Psoas muscle (tissue), 8 donors: ENCODE measurements at places on chromosomes 5 and 9.

DNA sequence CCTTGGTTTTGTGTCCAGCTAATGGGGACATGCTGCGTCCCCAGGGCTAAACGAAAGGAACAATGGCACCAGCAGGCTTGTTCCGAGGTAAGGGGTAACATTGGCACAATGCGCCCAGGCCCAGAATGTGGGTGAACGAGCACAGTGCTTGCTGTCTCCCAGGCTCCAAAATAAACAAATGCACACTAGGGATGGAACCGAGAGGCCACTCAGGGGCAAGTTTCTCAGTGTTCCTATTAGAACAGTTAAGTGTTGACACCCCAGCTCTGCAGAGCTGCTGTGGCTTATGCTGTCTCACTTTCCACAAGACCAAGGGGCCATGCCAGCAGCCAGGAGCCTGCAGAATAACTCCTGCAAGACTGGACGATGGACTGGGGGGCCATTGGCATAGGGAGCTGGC lies 492.4 kb downstream of the GADD45G start:
- DNase-seq = no peak

DNA sequence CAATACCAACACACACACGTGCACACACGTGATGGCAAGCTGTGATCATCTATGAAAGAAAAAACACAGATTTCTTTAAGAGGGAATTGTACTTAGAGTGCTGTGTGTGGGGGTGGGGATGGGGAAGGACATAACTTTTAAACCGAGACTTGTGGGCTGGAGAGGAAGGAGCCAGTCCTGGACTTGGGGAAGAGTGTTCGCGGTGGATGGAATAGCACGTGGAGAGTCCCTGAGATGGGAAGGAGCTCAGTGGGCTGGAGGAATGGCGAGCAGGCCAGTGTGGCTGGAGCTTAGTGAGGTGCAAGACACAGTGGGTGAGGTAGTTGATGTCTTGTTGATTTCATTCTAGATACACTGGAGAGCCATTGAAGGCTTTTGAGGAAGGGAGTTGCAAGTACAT lies 78.5 kb downstream of the RGS3 start:
- DNase-seq = no peak

DNA sequence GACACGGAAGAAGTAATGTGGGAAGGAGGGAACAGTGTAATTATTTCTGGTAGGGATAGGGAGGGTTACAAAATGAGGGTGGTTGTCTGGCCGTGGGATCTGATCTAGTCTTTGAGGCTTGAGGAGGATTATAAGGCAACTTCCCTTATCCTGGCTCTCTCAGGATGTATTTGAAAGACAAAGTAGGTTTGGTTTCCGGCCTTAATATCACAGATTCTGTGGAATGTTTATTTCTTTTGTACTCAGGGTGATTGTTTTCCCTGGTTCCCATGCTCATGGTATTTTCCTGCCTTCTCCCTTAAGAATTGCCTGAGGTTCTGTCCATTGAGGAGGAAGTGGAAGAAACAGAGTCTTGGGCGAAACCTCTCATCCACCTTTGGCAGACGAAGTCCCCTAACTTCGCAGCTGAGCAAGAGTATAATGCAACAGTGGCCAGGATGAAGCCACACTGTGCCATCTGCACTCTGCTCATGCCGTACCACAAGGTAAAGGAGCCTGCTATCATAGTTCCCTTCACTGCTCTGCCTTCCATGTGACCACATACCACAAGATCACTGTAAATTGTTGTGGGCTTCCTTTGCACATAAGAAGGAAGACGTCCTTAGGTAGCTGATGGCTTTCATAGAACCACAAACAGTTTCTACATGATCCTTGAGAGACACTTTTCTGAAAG lies 253.8 kb downstream of the KDM4C start:
- no peak for DNase-seq

DNA sequence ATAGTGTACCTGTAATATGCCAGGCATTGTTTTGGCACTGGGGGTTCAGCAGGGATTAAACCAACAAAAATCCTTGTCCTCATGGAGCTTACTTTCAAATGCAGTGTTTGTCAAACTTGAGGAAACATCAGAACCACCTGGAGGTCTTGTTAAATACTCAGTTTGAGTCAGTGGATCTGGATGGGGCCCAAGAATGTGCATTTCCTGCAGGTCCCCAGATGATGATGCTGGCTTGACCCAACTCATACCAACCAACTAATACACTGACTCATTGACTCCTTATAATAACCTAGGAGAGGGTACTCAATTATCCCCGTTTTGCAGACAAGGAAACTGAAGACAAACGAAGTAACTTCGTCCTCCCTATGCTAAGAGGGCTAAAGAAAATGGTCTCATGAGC lies 11.3 kb downstream of the WWC1 start:
- no peak for DNase-seq

DNA sequence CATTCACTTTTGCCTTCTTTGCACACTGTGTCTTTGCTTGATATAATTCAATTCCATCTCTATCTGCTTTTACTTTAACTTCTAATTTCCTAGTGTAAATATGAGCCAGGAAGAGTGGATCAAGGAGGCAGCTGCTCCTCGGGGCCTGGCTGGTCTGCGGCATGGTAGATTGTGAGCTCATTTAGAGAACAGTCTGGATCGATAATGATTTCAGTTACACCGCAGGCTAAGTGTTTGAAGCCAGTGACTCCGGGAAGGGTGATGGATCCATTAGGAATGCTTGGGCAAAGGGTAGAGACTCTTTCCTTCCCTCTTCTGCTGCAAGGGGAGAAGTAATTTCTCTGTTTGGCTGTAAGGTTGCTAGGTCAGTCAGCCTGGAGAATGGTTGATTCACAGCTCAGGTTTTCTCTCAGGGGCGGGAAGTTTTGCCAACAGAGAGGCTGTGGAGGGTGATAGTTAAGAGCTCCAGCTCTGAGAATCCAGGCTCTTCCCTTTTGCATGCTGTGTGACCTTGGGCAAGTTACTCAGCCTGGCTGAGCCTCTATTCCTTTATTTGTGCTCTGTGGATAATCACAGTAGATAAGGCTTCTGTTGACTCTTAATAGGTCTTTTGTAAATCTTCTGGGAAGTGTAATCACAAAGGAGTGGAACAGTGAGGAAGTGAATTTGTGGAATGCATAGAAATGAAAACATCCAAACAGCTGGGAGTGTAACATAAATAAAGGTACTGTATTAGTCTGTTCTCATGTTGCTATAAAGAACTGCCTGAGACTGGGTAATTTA lies 99.1 kb downstream of the PTTG1 start:
- DNase-seq = no peak

DNA sequence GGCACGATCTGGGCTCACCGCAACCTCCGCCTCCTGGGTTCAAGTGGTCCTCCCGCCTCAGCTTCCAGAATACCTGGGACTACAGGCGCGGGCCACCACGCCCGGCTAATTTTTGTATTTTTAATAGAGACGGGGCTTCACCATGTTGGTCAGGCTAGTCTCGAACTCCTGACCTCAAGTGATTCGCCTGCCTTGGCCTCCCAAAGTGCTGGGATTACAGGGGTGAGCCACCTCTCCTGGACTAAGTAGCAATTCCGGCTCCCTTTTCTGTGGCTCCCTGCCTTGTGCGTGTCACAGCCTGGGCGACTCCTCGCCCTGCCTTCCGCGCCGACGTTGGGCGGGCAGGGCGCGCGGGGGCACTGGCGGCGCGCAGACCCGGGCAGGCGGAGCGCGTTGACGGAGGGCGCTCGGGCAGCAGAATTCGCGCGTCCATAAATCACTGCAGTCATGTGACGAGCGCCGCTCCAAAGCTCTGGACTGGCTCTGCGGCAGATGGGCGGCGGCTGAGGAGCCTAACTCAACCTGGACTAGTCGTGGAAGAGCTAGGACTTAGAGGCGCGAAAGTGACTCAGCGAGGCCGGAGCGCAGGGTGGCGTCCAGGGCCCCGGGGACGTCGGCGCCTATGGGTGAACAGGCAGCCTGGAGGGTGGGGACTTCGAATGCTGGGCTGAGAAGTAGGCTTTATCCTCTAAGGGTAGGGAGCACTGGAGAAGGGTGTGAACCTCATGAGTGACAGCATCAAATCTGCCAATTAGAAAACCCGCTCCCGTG lies 1.4 kb upstream of the CIZ1 start:
- DNase-seq = peak; percentile 95

DNA sequence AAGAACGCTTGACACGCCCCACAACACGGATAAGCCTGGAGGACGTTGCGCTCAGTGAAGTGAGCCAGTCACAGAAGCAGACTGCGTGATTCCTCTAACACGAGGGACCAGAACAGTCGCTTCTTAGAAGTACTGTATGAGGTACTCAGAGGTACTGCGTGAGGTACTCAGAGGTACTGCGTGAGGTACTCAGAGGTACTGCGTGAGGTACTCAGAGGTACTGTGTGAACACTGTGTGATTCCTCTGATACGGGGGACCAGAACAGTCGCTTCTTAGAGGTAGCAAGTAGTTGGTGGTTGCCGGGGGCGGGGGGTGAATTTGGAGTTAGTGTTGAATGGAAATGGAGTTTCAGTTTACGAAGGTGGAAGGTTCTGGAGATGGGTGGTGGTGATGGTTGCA lies 5.8 kb downstream of the NDUFS6 start:
- no peak for DNase-seq

GRCh38 chr9:37511016-37512010 lies 25.6 kb downstream of the POLR1E start:
- no peak for DNase-seq

DNA sequence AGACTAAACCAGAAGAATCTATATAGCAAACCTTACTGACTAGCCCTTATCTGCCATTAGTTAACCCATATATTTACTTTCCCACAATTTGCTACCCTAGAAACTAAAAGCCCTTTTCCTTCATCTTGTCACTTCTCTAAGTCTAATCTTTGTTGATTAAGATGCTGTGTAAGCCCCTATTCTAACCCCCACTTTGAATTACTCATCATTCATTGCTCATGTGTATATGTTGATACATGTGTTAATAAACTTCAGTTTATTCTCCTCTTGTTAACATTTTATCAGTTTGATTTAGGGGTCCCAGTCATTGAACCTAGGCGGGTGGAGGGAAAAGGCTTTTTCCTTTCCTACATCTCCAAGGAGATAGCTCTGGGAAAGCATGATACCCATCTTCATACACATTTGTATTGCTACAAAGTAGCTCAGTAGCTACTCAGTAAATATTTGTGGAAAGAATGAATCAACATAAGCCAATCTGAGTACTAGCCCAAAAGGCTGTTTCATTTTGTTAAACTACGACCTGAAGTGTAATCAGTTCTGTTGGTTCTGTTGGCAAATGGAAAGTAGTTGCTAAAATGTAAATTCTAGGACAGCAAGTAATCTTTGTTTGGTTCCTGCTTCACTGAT lies 35.1 kb upstream of the NDFIP1 start:
- no peak for DNase-seq

GRCh38 chr5:162227075-162227474 lies 159.5 kb downstream of the GABRG2 start:
- DNase-seq = no peak

- DNase-seq = no peak
Measured at GRCh38 chr9:83239747-83240146, 176.8 kb upstream of the RASEF start.

- no peak for DNase-seq
Measured at GRCh38 chr9:121958530-121958929, 134.6 kb downstream of the TTLL11 start.

GRCh38 chr9:106752581-106752980 lies 110.4 kb upstream of the ZNF462 start:
- DNase-seq = no peak

GRCh38 chr9:110742741-110743371 lies 74.3 kb downstream of the MUSK start:
- no peak for DNase-seq

GRCh38 chr5:72468024-72468423 lies 39.2 kb downstream of the ZNF366 start:
- DNase-seq = no peak

DNA sequence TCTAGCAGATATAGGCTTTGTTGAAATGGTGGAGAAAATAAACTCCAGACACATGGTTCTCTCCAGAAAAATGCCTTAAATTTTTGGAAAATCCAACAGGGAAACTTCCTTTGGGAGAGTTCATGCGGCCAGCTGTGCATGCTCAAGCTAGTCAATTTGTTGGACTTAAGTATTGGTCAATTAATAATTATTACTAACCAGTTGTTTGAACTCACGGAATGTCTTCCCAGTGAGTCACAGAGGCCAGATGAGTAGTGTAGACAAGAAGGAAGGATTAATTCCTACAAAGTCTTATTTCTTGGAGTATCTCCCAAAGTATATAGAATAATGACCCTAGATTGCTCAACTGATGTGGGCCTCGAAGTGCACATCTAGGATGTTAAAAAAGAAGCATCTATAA lies 103.6 kb downstream of the MACIR start:
- no peak for DNase-seq

DNA sequence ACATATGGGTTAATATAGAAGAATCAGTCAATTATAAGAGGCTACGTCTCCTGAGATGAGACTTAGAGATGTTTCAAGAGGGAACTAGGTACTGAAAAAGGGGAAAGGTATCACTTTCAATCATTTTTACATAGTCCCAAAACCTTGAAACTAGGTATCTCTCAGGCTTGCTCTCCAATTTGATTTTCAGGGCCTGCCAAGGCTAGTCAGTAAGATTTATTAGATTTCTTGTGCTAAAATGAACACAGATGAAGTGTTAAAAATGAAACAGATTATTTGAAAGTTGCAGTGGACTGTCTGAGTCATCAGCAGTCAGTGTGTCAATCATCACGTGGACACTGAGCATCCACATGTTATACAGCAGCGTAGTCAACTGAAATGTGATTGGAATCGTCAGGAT lies 591.1 kb downstream of the DTWD2 start:
- DNase-seq = no peak

DNA sequence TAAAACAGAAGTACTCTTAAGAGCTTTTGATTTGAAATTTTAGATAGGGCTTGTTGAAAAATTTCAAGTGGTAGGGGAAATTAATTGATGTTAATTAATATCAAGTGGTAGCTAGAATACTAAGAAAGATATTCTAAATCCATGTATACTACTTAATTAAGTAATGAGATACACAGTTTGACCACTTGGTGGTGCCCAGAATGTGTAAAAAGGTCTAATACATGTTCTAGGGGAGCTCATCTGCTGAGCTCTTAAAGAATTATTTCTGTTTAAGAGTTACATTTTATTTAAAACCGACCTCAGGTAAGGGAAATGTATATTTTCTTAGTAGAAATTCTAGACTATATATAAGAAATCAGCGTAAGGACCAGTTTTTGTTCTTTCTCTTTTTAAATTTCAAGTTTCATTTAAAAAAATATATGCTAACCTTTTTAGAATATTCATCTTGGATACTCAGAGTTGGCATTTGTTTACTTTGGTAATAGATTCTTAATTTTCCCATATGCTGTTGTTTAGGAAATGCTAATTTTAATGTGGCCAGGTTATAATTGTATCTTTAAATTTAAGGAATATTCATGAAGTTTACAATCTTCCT lies 61.5 kb downstream of the LNPEP start:
- DNase-seq = no peak

- DNase-seq = no peak
Measured at GRCh38 chr5:145124806-145125205, 710.3 kb downstream of the PRELID2 start.

- DNase-seq = no peak
Measured at GRCh38 chr9:121699571-121700164, 48.2 kb downstream of the DAB2IP start.

- DNase-seq = no peak
Measured at GRCh38 chr5:61120534-61120933, 41.7 kb downstream of the SMIM15 start.

GRCh38 chr5:36089989-36090388 lies 23.3 kb upstream of the UGT3A2 start:
- no peak for DNase-seq

- peak; percentile 45 for DNase-seq
Measured at GRCh38 chr9:1083325-1083913, 33.3 kb downstream of the DMRT2 start.
